ENCODE measurements at places on chromosomes 2 and 18.

- no peak for DNase-seq
These were observed 49.4 kb upstream of the CWC22 start for GRCh38 chr2:180056367-180057118.

- no peak for DNase-seq
These were observed 635.0 kb downstream of the TSN start for GRCh38 chr2:122390406-122390805.

GRCh38 chr2:147689220-147689909 lies 155.5 kb upstream of the ACVR2A start:
- no peak for DNase-seq

GRCh38 chr2:95352310-95353054 lies 50.0 kb upstream of the FAHD2A start:
- no peak for DNase-seq

DNA sequence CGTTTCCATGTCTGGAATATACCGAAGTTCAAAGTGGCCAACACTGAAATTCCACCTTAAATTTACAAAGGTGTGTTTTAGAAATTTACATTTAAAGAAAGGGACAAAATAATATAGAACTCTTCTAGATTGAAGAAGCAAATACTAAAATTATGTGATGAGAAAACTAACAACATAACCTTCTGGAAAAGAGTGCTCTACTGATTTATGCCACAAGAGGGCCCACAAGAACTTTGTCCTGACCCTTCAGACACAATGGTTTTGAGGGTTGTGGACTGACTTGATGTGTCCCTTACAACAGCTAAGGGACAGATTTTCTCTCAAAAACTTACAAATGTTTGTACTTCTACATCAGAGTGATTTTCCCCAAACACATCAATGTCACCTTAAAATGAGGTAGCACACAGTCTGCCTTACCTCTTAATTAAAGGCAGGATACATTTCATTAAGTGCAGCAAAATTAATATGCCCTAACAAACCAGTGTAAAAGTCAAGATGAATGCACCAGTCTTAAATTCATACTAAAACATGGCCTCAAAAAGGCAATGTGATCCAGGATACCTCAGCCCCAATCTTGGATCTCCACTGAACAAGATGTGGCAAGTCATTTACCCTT lies 36.2 kb downstream of the EIF2AK3 start:
- DNase-seq, result no peak

All from left hindlimb (tissue), 1 donor.